ENCODE measurements at places on chromosomes 5 and 9.

DNA sequence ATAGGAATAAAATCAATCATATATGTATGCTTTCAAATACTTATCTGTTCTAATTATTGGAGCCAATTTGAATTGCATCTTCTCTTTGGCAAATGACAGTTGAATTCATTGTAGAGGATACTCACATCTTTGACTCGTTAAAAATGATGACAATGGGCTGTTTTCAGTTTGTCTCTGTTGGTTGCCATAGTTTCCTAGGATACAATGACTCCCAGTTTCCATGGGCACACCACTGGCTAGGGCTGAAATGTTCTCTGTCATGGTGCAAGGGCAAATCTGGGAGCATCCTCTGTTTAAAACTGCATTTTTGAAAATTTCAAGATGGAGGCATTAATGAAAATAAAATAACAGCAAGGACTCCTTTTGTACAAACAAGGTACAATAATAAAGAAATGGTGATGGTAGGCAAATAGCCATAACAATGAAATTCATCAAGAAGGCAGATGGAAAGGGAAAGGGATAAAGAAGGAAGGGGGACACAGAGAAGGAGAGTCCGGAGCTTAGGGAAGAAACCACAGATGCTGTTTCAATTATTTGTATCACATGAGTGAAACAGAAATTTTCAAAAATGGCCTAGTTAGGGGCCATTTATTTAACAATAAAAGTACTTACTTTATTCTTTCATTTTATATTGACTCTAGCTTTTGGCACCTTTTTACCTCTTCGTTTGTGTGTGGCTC, 378.8 kb upstream of the SEMA6A start:
- H3K27ac ChIP-seq, result no peak overlapping the region
- H3K4me3 ChIP-seq, result no peak overlapping the region
- H3K4me1 ChIP-seq, result no peaks in the 10 kb centered on the region
- no peaks in the 10 kb centered on the region for H3K36me3 ChIP-seq

GRCh38 chr5:56761151-56761885, 54.0 kb upstream of the MAP3K1 start:
- DNase-seq, result no peak
- H3K27ac ChIP-seq, result no peak overlapping the region
- H3K36me3 ChIP-seq, result no peaks in the 10 kb centered on the region

DNA sequence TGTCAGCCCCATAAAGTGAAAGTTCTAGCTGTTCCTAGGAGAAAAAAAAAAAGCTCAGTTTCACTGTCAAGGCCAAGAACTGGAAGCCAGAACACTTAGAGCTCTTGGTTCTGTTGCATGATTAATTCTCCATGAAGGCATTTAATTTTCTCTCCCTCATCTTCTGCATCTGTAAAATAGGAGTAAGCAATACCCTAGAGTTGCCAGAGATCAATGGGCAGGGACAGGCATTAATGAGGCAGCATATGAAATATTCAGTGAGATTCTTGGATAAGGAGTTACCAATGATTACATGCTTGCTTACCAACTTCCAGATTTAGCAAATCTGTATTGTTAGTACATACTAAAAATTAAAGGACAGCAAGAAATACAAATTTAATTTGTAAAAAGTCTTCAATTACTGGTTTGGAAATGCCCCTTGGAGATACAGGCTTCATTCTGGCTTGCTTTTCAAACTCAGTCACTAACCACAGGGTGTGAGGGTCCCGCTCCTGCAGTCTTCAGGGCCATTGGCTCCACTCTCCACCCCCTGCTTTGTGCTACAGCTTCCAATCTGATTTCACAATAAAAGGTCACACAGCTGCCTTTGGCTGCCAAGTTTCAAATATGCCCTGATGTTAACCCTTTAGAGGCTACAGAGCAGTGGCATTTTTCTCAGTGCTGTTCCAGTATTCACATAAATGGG, 624.6 kb downstream of the BNC2 start:
- H3K27me3 ChIP-seq, result no peaks in the 10 kb centered on the region
- no peak overlapping the region for H3K27ac ChIP-seq
- no peak for DNase-seq

DNA sequence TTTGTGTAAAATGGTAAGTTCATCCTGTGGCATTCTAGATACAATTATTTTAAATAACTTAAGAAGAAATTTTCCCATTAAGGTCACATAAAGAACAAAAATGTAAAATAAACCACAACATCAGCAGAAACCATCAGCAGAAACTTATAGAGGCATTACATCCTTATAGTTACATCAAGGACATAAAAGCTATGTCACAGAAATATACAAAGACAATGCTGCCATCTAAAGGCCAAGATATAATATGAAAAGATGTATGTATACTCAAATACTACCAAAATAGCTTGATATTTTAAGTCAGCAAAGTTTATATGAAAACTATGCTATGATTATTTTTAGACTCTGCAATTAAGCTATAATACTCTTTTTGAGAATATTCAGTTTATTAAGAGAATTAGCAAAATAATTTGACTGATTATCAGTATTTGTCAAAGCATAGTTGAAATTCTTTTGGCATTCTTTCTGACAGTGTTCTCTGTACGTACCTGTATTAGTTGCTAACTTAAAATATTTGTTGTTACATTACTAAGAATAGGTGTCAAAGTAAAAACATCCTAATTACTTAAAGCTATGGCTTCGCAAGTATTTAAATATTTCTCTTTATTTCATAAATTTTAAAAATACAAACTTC, 36.2 kb downstream of the FBXL17 start:
- H3K27me3 ChIP-seq, result no peaks in the 10 kb centered on the region
- no peaks in the 10 kb centered on the region for H3K36me3 ChIP-seq
- H3K4me3 ChIP-seq, result no peak overlapping the region
- DNase-seq, result no peak
- no peaks in the 10 kb centered on the region for H3K4me1 ChIP-seq
- no peak overlapping the region for H3K27ac ChIP-seq

DNA sequence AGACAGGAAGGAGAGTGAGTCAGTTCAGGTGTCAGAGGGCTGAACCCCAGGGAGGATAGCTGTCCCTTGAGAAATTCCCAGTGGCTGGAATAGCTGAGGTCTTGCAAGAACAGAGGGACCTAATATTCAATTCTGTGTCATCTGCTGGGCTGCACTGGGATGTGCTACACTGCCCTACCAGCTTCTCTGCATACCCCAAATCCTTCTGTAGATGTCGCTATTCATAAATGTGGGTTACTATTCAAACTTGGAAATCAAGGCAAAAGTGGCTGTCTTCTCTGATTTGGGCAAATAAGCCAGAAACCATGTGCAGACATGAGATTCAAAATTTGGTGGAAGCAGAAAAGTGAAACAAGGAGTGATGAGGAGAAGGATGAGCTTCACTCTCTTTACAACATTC, 16.3 kb downstream of the TNFSF8 start:
- H3K36me3 ChIP-seq, result peaks cover 85% of the 10 kb centered on the region
- no peaks in the 10 kb centered on the region for H3K27me3 ChIP-seq
- H3K4me3 ChIP-seq, result no peak overlapping the region
- H3K27ac ChIP-seq, result peak overlapping the region; percentile 39
- H3K4me1 ChIP-seq, result peaks cover 75% of the 10 kb centered on the region
- DNase-seq, result no peak

GRCh38 chr5:11372191-11372590, 532.1 kb downstream of the CTNND2 start:
- H3K4me3 ChIP-seq, result no peak overlapping the region
- H3K36me3 ChIP-seq, result no peaks in the 10 kb centered on the region

- peaks cover 9% of the 10 kb centered on the region for H3K4me1 ChIP-seq
- H3K27ac ChIP-seq, result no peak overlapping the region
- peaks cover 24% of the 10 kb centered on the region for H3K27me3 ChIP-seq
- no peak overlapping the region for H3K4me3 ChIP-seq
Measured at GRCh38 chr9:122367774-122368460, 2.9 kb upstream of the PTGS1 start.

DNA sequence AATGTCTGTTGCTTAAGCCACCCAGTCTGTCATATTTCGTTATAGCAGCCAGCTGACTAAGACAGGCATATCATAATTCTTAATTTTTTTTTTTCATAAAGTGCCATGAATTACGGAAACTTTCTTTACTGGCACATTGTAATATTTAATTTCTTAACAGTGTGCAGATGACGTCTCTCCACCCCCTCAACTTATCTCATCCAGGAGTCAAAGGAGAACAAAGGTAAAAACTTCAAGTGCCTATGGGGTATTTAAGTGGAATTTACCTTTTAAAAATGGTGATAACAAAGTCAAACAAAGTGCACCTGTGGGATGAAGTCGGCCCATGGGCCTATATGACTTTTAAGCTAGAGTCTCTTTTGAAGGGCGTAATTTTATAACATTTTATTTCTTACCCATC, 539.4 kb downstream of the CDH9 start:
- no peak overlapping the region for H3K4me3 ChIP-seq
- H3K36me3 ChIP-seq, result no peaks in the 10 kb centered on the region
- no peak overlapping the region for H3K27ac ChIP-seq
- no peak for DNase-seq
- H3K27me3 ChIP-seq, result no peaks in the 10 kb centered on the region

GRCh38 chr9:127015921-127016512, 101.4 kb downstream of the RALGPS1 start:
- peaks cover 32% of the 10 kb centered on the region for H3K27me3 ChIP-seq
- H3K36me3 ChIP-seq, result no peaks in the 10 kb centered on the region

GRCh38 chr9:130142056-130142455, 30.1 kb upstream of the NCS1 start:
- DNase-seq, result no peak
- no peak overlapping the region for H3K4me3 ChIP-seq
- peaks cover 17% of the 10 kb centered on the region for H3K27me3 ChIP-seq
- H3K4me1 ChIP-seq, result peaks cover 63% of the 10 kb centered on the region
- H3K27ac ChIP-seq, result no peak overlapping the region

GRCh38 chr5:115666023-115666422, 40.2 kb upstream of the TMED7 start:
- H3K36me3 ChIP-seq, result no peaks in the 10 kb centered on the region
- DNase-seq, result no peak
- H3K4me1 ChIP-seq, result no peaks in the 10 kb centered on the region
- H3K27me3 ChIP-seq, result peaks cover 42% of the 10 kb centered on the region
- no peak overlapping the region for H3K4me3 ChIP-seq
- H3K27ac ChIP-seq, result no peak overlapping the region

DNA sequence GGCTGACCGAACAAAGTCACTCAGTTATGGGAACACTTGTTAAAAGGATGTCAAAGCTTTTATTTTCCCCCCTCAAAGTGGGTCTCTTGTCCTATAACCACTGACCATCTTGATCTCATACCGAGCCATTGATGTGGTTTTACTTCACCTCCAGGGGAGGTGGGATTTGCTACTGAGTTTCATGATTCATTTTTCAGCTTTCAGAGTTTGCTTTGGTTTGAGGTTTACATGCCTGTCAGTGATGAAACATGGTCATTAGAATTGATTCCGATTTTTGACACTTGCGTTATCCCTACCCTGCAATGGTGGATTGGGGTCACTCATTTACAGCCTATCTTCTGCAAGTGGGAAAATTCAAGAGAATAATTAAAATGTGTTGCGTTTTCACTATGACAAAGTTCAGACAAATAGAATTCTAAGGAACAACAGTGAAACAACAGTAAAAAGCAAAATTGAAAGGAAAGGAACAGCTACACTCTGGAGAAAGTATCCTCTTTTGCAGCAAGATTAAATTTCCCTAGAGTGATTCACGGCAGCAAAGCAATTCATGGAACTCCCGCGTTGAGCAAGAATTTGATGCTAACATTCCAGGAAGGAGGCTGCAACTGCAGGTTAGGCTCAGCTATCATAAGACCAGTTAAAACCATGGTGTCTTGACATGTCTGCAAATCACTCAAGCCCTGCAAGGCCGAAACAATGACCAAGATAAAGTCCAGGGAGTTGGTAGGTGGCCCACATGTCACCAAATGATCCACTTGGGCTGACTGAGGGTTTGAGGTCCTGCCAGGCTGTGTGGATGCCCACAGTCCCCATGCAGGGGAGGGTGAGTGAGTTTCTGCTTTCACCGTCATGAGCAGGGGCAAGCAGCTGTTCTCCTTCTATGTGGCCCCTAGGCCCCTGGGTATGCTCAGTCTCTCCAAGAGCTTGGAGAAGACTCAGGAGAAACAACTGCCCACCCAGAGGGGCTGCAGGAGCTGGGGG, 9.4 kb downstream of the GADD45G start:
- no peak overlapping the region for H3K27ac ChIP-seq
- peaks cover 2% of the 10 kb centered on the region for H3K27me3 ChIP-seq
- no peak for DNase-seq
- no peaks in the 10 kb centered on the region for H3K36me3 ChIP-seq
- no peak overlapping the region for H3K4me3 ChIP-seq

DNA sequence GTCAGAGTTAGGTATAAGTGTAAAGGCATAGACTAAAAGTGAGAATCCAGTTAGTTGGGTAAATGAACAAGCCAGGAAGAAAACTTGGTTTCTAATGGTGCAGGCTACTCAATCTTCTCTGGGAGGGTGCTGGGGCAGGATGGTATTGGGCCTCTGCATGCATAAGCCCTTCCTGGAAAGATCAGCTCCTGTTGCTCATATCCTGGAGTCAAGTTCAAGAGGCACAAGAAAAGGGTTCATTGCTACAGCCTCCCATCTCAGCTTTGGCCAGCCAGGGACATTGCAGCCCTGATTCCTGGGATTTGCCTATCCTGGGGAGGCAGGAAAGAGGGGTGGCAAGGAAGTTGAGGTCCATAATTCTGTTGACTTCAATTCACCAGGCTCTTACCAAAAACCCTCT, 40.7 kb upstream of the ATP6V1G1 start:
- no peaks in the 10 kb centered on the region for H3K36me3 ChIP-seq
- DNase-seq, result no peak
- H3K4me3 ChIP-seq, result no peak overlapping the region
- no peaks in the 10 kb centered on the region for H3K4me1 ChIP-seq
- peaks cover 10% of the 10 kb centered on the region for H3K27me3 ChIP-seq

GRCh38 chr5:74616236-74617146, 24.0 kb downstream of the ENC1 start:
- H3K27me3 ChIP-seq, result peaks cover 18% of the 10 kb centered on the region
- H3K4me3 ChIP-seq, result no peak overlapping the region
- no peak overlapping the region for H3K27ac ChIP-seq
- no peak for DNase-seq
- H3K4me1 ChIP-seq, result peaks cover 5% of the 10 kb centered on the region

- H3K4me3 ChIP-seq, result no peak overlapping the region
- DNase-seq, result no peak
- H3K27me3 ChIP-seq, result no peaks in the 10 kb centered on the region
- H3K36me3 ChIP-seq, result peaks cover 19% of the 10 kb centered on the region
Measured at GRCh38 chr5:134228624-134229023, 2.8 kb upstream of the PPP2CA start.
